AG08395 (cell line): ENCODE measurements at places on chromosomes 7 and 10.

- peak; percentile 97 for DNase-seq
These were observed at the start of gene STX1A for GRCh38 chr7:73718905-73719805. Gene STX1A, minus strand, starts transcription at chr7:73719669. Its CDS starts 38 bp downstream, at chr7:73719631.

- DNase-seq = peak; percentile 41
These were observed 88.4 kb downstream of the FAS start for GRCh38 chr10:89078724-89079672.

DNA sequence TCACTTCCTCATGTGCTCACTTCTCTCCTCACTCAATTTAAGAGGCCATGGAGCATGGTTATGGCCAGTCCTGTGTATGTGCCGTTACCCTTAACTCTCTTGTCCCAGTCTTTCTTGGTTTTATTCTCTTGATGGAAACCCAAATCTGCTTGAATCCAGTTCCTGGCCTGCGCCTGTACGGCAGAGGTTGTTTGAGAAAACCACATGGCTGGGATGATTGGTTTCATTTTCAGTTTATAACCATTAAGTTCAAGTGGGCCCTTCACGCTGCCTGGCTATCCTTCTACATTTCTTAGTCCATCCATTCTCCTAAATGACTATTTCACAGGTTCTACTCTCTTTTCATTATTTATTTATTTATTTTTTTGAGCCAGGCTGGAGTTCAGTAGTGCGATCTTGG, 1.6 kb upstream of the ZNF239 start:
- DNase-seq = no peak

DNA sequence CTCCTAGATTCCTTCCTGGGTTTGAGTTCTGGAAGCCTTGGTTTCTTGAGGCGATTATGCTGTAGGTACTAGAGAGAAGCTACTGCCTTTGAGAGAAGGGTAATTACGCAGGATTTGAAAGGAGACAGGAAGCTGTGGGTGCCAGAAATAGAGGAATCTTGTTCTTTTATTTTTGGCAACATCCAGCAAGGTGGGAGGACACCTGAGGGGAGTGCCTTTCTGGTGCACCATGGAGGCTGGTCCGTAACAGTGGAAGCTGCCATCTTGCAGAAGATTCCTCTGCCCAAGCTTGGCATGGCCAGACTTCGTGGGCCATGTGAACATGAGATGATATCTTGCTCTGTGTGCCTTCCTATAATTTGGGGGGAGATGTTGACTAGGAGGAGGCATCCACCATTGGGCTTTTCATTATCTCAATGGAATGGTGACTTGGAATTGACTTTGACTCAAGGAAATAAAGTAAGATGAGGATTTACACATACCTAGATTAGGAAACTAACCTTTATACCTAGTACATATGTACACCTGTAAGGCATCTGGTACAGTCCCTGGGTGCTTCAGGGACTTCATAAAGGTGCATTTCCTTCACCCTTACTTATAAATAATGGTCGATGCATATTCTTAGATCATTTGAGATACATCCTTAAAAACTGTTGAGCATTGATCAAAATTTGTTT, 98.2 kb downstream of the PFKFB3 start:
- DNase-seq = no peak

GRCh38 chr10:119023553-119023868, 6.0 kb upstream of the NANOS1 start:
- DNase-seq = no peak
